ENCODE measurements at places on chromosomes 7 and 10.

- no peak for DNase-seq
These were observed 563.0 kb downstream of the PARD3 start for GRCh38 chr10:34252111-34252510.

DNA sequence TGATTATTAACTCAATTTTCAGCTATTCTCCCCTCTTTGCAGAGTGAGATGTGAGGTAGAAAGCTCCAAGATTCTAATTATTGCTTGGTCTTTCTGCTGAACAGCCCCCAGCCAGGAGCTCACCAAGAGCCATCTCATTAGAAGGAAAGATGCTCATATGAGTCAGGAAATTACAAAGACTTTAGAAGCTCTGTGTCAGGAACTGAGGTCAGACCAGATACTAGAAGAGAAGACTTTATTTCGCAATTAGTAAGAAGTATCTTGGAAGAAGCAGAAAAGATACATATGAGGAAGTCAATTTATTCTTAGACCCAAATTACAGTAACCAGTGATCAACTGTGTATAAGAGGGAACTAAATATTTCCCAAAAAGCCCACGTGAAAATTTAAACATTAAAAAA, 626.9 kb downstream of the ZWINT start:
- no peak for DNase-seq

GRCh38 chr10:5960070-5960972, 17.0 kb downstream of the IL15RA start:
- DNase-seq: no peak

GRCh38 chr7:90777465-90777864, 181.3 kb downstream of the CDK14 start:
- no peak for DNase-seq
